ENCODE measurements at places on chromosomes 12 and 14.

DNA sequence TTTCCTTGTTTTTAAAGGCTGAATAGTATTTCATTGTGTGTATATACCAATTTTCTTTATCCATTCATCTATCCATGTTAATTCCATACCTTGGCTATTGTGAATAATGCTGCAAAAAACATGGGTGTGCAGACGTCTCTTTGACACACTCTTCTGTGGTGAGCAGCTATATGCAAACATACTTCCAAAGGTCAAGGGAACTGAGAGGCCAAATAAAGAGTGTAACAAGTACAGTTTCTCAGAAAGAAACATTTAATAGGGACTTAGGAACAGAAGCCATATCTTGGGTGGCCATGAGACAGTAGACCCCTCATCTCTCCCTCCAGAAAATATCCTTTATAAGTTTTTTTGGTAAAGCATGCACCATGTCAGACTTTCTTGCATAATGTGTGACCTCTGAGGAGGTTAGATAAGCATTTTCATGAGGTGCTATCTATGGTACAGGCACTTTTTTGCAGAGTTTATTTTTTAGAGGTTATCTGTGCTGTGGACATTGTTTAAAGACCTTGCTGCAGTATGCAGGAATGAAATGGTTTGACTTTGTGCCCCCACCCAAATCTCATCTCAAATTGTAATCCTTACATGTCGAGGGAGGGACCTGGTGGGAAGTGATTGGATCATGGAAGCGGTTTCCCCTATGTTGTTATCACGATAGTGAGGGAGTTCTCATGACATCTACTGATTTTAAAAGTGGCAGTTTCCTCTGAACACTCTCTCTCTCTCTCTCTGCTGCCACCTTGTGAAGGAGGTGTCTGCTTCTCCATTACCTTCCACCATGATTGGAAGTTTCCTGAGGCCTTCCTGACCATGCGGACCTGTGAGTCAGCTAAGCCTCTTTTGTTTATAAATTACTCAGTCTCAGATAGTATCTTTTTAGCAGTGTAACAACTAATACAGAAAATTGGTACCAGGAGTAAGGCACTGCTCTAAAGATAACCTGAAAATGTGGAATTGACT is 1202.3 kb downstream of the GALC start:
- no peak for DNase-seq

DNA sequence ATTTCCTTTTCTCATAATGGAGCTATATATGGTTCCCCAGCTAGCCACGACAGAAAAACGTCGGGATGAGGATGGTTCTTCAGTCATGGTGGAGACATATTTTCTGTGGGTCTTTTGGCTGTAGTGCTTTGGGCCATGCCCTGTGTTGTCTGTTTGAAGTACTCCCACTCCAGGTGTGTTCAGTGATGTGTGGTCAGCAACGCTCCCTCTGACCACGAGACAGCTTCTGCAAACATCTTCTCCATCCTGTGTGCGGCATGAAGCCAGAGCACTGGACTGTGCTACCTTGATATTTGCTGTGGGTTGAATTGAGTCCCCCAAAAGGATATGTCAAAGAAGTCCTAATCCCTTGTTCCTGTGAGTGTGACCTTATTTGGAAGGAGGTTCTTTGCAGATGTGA is 931.2 kb downstream of the NRXN3 start:
- DNase-seq = no peak

DNA sequence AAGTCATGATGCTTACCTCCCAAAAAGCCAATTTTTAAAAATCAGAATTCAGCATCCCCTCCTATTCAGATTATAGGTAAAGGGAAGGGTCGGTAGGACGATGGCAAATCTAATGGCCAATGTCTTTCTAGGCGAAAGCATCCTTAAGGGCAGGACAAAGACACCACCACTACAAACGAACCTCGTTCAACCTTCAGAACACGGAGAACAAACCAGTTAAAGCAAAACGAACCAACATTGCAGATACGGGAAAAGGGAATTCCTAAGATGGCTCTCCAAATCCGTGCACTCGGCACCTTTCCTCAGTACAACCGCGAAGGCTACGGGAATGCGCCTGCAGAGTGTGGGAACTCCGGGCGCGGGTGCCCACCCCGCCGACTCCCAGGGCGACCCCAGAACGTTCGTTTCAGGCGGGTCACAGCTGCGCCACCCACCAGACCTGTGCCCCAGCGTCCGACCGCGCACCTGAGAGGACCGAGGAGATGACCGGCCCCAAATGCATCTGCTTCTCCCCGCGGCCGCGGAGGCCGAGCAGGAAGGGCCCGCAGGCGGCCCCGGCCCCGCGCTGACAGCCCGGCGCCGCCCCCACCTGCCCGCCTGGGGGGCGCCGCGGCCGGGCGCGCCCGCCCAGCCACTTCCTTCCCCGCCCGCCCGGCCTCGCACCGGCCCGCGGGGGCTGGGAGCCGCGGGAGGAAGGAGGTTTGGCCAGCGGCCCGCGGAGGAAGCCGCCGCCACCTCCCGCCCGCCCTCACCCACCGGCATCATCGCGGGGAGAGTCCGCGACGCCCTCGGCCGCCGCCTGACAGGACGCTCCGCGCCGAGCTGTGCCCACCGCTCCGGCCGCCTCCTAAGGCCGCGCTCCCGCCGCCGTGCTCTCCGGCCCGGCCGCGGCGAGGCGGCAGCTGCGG is 578 bp downstream of the PPP1R13B start:
- no peak for DNase-seq

- DNase-seq = no peak
Observed at GRCh38 chr14:96783043-96783914, 13.9 kb upstream of the VRK1 start.

GRCh38 chr14:52277552-52277951 is 10.1 kb downstream of the PTGDR start:
- no peak for DNase-seq

DNA sequence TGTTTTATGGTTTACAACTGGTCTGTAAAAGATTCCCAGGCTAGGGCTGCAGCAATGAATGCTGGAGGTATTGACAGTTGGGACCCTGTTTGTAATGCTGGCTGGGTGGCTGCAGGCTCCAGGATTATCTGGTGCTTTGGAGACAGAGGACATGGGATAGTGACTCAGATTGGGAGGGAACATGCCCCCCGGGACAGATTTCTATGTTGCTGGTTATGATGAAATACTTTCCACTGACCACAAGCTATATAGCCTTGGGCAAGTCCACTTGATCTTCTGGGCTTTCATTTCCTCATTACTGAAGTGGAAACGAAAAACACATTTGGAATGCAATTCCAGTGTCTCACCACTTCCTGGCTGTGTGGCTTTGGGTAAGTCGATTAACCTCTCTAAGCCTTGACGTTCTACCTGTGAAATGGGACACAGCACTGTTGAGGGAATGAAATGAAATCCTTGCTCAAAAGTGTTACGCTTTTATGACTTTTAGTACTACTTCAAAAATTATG is 6.3 kb upstream of the TPCN1 start:
- no peak for DNase-seq

DNA sequence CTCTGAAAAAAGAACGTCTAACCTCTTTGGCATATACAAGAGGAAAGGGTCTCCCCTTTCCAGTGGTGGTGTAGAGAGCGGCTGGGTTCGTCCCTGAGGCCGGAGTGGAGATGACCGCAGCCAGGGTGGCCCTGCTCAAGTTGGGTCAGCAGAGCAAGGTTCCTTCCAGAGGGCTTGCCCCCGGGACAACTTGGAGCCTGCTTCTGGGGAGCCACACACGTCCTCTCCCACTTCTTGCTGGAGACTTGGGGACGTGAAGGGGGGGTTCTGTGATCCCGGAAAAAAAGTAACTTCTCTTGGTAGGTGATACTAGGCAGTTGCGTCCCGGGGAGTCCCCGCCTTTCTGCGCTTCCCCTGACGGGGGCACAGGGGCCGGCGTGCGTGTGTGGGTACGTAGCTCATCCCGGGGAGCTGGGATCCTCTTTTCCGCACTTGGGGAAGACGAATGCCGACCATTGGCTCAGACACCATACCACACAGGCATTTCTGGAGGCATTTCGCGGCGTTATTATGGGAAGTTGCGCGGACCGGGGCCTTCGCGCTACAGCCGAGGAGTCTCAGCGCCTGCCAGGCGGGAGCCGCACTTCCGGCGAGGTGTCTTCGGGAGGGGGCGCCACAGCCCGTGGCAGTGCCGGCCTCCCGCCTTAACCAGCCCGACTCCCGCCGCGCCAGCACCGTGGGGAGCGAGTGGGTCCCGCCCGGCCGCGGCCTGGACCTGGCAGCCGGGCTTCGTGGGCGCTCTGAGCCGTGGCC is 14.8 kb upstream of the PAX9 start:
- no peak for DNase-seq

GRCh38 chr12:57058454-57058853 is 8.5 kb upstream of the MYO1A start:
- no peak for DNase-seq

DNA sequence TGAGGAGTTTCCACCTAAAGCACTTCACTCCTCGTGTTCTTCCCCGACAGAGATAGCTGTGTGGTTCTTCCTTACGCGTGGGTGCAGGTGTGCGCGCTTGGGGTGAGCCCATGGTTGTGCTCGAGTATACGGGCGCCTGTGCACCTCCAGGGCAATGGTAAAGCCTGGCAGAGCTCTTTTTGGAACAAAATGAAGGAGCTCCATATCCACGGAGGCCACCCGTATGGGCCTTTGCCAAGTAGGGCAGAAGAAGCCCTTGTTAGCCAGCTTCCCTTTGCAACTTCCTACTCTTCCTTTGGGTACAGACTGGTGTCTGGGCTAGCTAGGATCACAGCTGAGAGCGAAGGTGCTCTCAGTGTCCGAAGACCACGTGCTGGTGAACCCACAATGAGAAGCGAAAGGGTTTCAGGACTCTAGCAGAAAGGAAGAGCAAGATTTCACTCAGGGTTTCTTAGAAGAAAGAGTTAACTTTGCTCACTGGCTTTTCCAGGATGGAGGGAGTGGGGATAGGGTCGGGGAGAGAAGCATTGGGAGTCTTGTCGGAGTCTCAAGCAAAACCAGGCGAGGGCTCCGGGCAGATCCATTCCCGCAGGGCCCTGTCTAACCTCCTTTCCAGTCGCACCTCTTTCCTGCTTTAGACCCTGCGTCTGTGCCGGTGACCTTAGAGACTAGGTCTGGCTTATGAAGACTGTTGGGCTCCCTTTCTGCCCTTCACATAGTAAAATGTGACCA is 960 bp upstream of the LRFN5 start:
- DNase-seq = no peak

DNA sequence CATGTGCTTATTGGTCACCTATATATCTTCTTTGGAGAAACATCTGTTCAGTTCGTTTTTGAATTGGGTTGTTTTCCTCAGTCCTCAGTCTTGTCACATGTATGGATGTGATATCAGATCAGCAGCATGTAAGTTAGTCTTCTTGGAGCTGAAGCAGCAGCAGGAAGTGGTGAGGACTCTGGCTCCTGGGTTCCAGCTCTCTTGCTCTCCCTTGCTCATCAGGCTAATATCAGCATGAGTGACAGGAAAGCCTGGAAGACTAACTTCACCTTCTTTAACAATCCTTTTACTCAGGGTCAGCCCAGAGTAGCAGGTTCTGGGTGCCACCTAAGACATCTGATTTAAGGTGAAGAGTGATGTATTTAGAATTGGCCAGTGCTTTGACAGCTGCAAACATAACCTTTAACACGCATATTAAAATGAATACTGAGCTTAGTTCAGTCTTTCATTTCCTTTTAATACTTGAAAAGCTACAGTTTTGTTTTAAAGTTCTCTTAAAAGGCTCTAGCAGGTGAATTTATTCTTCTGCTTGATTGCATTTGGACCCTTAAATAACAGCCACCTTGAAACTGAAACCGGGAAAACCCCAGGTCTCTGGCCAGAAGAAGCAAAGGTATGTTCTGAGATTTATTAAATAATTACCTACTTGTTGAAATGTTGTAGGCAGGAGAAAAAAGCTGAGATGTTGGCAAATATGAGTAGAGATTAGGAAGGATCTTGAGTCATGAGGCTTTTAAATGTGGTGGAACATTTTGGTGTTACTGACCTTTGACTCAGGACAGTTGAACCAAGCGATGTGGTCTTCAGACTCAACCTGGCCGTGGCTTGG is 54.3 kb downstream of the DRAM1 start:
- DNase-seq = no peak

GRCh38 chr12:24991209-24992049 is 42.5 kb upstream of the BCAT1 start:
- DNase-seq = no peak

DNA sequence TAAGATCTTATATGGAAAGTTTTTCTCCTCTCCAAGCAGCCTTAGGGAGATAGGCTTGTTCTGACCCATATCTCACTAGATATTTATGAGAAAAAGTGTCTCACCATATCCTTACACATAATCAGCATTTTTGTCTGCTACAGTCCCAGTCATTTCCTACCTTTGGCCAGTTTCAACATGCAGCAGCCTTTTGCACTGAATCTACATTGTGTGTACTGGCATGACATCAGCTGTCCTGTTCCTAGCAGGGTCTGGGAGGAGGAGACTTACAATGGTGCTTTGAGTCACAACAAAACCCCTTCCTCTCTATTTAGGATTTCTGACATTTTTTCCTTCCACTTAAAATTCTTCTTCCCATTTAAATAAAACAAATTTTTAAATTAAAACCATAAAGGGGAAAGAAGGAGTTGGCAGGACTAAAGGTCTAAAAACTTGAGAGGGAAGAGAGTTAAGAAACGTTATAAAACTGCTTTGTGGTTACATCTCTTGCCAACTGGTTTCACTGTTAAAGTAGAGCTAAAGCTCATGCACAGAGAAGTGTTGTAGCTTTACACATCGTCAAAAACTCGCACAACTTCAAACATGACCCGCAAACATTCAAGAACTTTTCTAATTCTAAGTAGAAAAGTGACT is 53.3 kb upstream of the CERS5 start:
- DNase-seq = no peak

DNA sequence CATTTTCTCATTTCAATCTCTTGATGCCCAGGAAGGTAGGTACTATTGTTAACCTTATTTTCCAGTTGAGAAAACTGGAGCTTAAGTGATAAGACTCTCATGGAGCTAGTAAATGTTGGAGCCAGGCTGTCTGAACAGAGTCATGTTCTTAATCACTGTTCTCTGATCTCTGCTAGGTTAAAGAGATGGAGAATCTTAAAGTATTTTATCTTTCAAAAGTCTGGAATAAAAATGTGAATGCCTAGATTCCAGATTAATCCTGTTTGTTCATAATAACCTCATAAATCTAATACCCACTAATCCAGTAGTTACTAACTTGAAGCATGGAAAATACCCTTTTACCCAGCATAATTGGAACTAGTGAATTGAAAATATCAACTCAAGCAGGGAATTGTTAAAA is 341.0 kb upstream of the RGS6 start:
- DNase-seq = no peak

GRCh38 chr14:99552021-99552553 is 51.9 kb downstream of the CCDC85C start:
- no peak for DNase-seq
